Dermis blood vessel endothelial cell (primary cell): ENCODE measurements at places on chromosomes 2 and 18. TPM values are rescaled to one million over a fixed set of nuclear protein-coding genes. Genes with fewer than 3 reads are reported as not detected.

Gene PPIL3
- total RNA-seq, result 18.9 and 20.6 TPM in 2 replicates

DNA sequence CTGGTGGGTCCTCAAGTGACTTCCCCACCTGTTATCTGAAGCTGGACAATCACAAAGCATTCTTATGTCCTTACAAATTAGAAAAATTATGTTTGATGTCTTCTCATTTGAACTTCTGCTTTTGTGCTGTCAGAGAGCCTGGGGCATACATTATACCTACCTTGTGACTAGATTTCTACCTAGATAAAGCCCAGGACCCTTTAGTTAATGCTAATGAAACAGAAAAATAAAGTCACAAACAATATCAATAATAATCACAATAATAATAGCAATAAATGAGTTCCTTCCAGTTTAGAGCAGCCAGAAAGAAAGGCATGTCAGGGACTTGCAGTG, 456.4 kb downstream of the SETBP1 start:
- DNase-seq, result no peak

Gene RALB
- total RNA-seq, result 235 and 269 TPM in 2 replicates

Gene SMYD1
- total RNA-seq, result not detected in 2 replicates

DNA sequence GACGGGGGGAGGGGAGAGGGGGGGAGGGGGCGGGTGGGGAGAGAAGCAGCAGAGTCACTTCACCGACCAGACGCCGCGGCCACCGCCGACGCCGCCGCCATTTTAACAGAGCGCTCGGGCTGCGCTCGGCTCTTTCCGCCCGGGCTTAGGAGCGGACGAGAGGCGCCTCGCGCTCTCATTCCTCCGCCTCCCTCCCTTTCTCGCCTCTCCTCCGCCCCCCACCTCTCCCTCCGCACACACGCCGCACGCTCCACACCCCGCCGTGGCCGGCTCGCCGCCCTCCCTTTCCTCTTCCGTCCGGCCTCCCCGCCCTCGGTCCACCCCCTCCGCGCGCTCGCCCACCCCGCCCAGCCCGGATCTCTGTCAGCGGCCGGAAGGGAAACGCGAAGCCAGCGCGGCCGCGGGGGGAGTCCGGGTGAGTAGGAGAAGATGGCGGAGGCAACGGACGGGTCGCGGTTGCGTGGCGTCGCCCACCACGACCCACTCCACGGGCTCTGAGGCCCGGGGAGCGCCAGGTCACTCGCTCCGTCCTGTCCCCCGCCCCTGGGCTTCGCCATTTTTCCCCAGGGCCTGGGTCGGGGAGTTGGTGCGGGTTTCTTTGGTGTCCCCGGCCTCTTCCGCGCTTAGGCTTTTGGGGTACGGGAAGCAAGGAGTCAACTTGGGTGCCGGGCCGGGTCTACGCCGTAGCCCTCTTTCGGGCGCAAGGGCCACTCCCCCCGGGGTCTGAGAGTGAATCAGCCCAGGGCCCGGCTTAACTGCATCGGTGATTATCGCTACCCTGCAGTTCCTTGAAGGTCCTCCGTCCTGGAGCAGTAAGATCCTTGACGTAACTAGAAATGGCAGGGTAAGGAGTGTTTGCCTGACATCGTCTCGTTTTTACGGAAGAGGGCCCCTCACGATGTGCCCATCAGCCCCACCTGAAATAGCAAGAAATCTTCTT, at the start of gene USP34:
Gene USP34, minus strand, starts transcription at position 123 of the 940 bp plus-strand sequence. CDS start 395 bp downstream, outside the sequence.
- peak; percentile 97 for DNase-seq
